ENCODE measurements at places on chromosomes 1 and 21. TPM values are rescaled to one million over a fixed set of nuclear protein-coding genes. Genes with fewer than 3 reads are reported as not detected.

- no peak for DNase-seq
Observed at GRCh38 chr1:209728466-209728865, 23.8 kb downstream of the HSD11B1 start.

DNA sequence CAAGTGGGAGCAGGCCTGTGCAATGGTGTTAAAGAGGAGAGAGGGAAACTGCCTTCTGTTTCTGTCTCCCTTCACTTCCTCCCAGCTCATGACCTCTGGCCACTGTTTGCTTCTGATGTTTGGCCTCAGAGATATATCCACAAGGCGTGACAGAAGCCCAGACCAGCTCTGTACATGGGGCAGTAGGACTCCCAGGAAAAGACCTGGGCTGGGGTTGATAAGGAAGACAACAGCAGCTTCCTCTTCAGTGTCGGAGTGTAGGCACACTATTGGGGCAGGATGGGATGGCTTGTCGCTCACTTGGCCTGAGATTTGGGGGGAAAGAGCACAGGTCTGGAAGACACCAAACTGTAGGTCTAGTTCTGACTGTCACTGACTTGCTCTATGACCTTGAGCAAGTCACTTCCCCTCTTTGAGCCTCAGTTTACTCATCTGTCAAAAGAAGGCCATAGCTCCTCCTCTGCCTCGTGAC, 67.8 kb upstream of the KLHDC7A start:
- no peak for DNase-seq

The LCE6A gene
- not detected for polyA plus RNA-seq

- DNase-seq = no peak
Observed at GRCh38 chr1:219555031-219555692, 57.7 kb downstream of the ZC3H11B start.

The ANKRD35 gene
- 4.1 TPM for polyA plus RNA-seq

Data from right lung (tissue), 10 donors.